ENCODE measurements at places on chromosomes 13 and 19.
A peak's percentile ranks its signal among the peaks of the same experiment; 100 is the strongest.

- no peak for DNase-seq
Measured at GRCh38 chr19:15136234-15136954, 29.2 kb downstream of the SYDE1 start.

DNA sequence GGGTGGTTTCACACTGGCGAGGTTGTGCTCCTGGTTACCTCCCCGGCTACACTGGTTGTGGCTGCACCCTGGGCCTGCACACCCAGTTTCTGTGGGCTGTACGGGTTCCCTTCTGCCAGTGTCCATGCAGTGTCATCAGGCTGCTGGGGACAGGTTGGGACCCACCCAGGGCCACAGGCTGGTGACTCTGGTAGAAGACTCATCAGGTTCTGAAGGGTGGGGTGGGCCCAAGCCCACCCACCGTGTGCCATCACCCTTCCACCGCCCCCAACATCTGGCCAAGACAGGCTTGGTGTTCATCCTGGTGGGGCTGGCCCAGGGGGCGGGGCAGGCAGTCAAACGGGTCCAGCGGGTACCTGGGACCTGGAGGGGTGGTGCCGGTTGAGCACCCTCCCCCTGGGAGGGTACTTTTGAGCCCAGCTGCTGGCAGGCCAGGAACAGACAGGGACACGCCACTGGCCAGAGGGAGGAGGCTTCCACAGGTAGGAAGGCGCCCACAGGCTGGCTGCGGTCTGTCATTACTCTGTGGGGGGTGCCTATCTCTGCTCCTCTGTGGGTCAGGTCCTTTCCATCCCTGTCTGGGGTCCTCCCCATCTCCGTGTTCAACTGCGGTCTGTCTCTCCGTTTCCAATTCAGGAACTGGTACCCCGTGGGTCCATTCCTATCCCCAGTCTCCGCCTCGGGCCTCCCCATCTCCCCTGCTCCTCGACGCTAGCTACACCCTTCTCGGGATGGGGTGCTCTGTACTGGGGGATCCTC, at the start of gene RNF225:
TSS of gene RNF225 (plus strand) at position 437 of the 759 bp plus-strand sequence. CDS start 434 bp downstream, outside the sequence.
- no peak for DNase-seq

GRCh38 chr19:57292547-57292946, 12.3 kb downstream of the ZNF460 start:
- no peak for DNase-seq

DNA sequence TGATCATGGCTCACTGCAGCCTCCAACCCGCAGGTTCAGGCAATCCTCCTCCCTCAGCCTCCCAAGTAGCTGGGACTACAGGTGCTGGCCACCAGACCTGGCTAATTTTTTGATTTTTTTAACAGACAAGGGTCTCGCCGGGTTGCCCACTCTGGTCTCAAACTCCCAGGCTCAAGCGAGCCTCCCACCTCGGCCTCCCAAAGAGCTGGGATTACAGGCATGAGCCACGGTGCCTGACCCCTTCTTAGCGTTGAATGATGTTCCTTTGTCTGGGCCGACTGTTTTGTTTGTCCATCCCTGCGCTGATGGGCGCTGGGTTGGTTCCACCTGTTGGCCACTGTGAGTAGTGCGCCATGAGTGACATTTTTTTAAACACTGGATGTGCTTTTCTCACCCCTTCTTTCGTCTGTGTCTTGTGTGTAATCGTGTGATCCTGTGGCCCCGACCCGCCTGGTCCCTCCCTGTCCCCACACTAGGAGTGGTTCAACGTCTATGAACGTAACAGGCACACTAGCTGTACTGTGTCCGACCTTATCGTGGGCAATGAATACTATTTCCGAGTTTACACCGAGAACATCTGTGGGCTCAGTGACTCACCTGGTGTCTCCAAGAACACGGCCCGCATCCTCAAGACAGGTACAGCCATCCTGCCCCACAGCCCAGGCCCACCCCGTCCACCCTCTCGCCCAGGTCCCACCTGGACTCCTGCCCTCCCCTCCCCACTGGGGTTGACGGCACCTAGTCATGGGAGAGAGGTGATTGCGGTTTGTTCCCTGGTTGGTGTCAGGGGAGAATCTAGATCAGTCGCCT, 15.0 kb upstream of the EMC10 start:
- peak; percentile 90 for DNase-seq

DNA sequence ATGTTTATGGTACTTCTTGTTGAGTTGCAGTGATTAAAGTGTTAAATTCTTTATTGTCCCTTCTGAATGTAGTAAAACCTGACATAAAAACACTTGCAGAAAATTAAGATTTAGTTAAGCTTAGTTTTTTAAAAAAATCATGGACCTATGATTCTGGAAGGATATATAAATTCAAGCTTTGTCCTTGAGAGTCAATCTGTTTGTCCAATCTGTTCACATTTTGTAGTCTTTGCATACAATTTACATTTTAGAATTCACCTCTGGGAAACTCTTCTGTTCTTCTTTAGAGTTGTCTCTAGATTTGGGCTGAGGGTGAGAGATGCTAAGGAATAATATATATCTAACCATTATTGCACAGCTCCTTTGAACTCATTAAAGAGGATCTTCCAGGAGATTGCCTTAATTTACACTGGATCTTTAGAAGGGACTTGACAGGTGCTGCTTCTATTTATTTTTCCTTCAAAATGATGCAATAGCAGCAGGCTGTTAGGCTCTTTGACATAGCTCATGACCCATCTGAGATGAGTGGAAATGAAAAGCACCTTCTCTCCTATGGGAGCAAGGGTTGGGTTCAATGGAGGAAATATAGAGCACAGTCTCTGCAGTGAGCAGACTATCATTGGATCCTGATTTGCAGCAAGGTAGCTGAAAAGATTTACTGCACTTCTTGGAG, 433.9 kb downstream of the GPC6 start:
- DNase-seq: no peak

- DNase-seq: peak; percentile 55
Measured at GRCh38 chr19:57664269-57665127, 4.2 kb upstream of the ZSCAN4 start.
